Stimulated activated CD4-positive, alpha-beta T cell treated with anti-CD3 and anti-CD28 coated beads, TNF-alpha, amount 100 ng/mL, for 24 hours (primary cell): ENCODE measurements at places on chromosomes 6 and 20.

DNA sequence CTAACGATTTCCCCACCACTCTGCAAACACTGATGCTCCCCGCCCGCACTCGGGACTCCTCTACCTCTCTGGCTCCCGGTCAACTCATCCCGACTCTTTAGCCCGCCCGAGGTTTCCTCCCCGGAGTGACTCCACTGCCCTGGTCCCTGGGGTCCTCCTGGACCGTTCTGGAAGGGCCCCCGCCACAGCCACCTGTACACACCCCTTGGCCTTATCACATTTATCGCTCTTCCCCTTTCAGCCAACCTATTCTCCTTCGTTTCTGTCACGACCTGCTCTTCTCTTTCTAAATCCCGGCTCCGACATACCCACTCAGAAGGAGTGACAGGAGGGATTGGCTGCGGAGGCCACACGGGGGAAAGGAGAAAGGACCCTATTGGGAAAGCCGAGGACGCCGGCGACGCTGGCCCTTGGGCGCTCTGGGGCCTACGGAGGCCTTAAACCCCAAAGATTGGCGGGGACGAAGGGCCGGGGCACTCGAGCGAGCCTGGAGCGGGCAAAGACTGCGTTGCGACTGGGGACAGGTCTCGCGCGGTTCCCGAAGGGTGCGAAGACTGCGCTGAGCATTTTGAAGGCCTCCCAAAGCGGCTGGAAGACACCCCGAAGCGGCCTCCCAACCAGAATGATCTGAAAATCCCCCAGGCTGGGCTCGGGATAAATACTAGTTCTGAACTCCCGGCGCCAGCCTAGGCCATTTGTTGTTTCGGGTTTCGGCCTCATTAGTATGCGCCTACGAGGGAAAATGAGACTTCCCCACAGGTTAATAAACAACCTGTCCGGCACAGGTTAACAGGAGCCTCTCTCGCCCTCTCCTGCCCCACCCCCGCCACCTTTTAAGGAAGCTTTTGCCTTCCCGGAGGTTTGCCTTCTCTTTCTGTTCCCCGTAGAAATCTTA is 9.2 kb downstream of the SIM1 start:
- no peak for DNase-seq

DNA sequence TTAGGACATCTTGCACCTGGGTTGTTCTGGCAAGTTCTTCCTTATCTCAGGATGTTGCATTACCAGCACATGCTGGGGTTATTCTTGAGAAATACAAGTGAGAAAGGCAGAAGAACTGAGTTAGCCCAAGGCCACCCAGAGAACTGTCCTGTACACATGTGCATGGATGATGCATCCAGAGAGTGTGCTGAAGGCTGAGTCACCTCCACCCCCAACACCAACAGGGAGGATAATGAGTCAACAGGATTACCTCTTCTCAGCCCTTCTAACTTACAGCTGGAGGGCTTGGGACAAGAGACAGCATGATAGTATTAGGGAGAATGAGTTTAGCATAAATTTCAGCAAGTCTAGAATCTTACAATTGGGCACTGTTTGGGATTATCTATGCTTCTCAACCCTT is 8.5 kb downstream of the SCGN start:
- DNase-seq = no peak

DNA sequence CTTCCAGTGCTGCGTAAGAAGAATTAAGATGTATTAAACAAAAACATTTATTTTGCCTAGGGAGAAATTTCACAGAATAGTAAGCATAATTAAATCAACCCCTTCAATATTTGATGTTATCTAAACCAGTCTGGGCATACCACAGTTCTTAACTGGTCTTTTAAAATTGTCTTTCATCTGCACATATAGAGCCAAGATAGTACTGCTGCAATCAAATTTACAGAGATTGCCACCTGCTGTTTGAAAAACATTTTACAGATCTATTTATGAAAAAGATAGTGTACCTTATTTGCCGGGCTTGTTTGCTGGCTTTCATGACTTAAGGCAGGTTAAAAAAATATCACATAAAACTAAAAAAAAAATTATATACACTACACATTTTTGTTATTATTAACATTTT is 323.2 kb downstream of the ADGRB3 start:
- DNase-seq = no peak

- no peak for DNase-seq
Measured at GRCh38 chr20:48683467-48684175, 144.2 kb downstream of the PREX1 start.

- DNase-seq = no peak
Measured at GRCh38 chr20:22791396-22791795, 207.0 kb upstream of the FOXA2 start.

DNA sequence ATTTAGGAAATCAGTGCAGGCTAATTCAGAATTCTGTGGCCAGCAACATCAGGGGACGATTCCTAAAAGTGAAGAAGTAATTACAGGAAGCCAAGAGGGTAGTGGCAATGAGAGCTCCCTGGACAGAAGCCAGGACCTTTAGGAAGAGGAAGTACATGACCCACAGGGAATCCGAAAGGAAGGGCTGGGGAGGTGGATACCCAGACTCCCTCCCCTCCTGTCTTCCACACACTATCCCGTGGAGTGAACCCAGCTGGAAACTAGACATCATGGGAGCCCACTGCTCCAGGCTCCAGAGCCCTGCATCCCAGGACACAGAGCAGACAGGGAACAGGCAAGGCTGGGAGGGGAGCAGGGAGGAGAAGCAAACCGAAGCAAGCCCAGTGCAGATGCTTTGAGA is 83.0 kb downstream of the SNX5 start:
- no peak for DNase-seq

GRCh38 chr20:7609251-7609650 is 331.0 kb downstream of the HAO1 start:
- no peak for DNase-seq

- no peak for DNase-seq
Measured at GRCh38 chr6:17878734-17879133, 108.7 kb downstream of the KIF13A start.

GRCh38 chr20:3430376-3431069 is 23.1 kb upstream of the DNAAF9 start:
- DNase-seq = no peak

GRCh38 chr6:25991785-25992412 is 29.3 kb downstream of the TRIM38 start:
- DNase-seq = peak; percentile 16

- DNase-seq = no peak
Measured at GRCh38 chr6:148869585-148869984, 122.8 kb downstream of the UST start.

DNA sequence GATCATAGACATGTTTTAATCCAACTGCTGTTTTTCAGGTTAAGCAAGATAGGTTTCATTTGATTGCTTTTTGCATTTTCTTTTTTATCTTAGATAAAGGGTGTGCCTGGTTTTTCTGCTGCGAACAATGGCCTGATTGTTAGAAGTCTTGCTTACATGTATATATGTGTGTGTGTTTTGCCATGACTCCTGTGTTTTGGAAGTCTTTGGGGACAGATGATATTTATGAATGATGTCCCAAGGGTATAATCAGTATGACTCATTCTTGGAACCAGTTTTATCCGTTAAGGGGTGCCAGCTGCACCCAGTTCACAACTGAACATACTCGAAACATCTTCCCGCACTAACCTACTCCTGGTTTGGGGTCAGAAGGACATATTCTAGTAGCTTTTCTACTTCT is 230.1 kb upstream of the SUPT3H start:
- DNase-seq = no peak
